ENCODE measurements at places on chromosomes 1 and 21.

DNA sequence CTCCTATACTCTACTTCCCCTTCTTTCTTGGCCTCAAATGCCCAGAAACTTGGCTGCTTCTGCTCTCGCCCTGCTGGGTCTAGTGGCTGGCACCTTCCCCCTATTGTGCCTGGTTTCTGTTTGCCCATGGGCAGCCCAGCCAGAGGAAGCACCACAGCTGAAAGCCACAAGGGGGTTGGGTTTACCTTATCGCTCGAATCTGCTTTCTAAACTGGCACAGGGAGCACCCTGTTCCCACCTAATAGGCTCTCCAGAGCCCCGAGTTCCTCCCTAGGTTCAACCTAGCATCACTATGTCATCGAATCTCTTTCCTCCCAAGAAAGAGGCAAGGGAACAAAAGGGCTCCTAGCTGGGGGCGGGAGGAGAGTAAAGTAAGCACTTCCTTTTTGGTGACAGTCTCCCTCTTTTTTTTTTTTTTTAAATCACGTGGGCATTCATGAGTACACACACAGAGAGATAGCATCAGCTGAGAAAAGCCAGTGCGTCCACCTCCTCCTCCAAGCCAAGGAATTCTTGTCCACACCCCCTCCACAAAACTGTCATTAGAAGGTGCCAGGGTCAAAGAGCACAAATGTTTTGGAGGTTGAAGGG is 72.8 kb downstream of the PLEKHA6 start:
- peak; percentile 57 for DNase-seq

- DNase-seq: no peak
Measured at GRCh38 chr1:30586671-30587070, 136.7 kb downstream of the MATN1 start.

DNA sequence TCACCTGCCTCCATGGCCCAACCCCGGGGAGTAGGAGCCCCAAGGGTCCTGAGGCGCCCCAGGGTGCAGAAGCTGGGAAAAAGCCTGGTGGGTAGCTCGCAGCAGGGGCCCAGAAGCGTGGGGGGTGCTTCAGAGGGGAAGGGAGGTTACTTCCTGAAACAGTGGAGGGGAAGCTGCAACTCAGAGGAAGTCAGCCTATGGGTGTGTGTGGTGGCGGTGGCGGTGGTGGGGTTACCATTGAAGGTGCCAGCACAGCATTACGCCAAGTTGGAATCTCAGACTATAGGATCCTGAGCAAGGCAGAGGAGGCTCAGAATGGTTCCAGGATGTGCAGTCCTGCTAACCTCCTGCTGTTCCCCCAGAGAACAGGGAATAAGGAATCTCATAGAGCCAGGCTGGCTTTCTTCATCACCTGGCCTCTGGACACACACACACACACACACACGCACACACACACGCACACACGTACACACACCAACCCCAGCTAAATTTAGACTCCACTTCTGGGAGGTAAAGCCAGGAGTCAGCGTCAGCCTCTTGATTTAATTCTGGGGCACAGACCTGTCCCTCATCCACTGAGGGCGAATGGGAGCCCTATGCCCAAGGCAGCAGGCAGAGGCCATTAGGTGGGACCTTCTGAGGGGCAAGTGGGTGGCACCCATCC is 1.3 kb downstream of the DENND4B start:
- no peak for DNase-seq

- DNase-seq: no peak
Measured at GRCh38 chr1:203089001-203089650, 3.3 kb upstream of the MYOG start.

DNA sequence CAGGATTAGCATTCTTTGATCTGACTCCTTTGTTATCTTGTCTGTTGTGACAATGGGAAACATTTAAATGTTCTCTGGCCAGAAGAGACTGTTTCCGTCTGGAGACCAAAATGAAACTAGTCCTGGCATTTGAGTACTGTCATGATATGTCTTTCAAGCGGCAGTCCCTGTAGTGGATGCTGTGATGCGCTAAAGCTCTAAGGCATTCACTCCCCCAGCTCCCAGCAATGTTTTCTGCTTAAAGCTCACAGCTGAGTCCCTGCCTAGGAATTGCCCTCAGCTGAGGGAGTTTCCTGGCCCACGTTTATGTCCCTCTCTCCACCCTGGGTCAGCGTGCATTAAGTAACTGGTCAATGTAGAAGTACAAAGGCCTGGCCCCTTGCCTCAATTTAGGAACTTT is 109.4 kb downstream of the UCHL5 start:
- DNase-seq: no peak

DNA sequence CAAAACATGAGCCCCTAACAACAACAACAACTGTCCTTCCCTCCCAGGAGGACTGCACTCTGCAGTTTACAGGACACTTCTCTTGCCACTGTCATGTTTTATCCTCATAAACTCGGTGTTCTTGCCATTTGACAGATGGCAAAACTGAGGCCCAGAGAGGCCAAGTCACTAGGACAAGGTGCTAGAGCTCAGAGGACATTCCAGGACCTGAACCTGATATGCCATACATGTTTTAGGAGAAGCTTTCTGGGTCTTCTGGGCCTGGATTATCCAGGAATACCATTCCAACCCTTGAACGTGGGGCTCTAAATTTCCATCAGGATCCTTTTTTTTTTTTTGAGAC is 19.4 kb upstream of the TENT5B start:
- DNase-seq: no peak

DNA sequence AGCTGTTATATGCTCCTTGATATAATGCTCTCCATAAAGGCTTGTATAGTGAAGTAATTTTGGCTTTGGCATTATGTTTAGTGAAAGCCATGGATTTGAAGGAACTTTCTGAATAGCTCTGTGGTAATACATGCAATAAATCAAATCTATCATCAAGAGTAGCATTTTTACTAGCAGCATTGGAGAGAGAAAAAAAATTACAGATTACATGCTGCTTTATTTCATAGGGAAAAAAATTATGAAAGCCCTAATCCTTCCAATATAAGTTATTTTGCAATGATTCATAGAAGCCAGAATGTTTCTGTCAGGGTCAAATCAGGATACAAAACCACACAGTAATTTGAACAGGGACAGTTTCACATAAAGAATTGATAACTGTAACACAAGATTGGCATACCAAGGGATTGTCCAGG is 250.0 kb downstream of the SPATA17 start:
- DNase-seq: no peak

- no peak for DNase-seq
Measured at GRCh38 chr1:23872421-23872820, 4.3 kb upstream of the FUCA1 start.

DNA sequence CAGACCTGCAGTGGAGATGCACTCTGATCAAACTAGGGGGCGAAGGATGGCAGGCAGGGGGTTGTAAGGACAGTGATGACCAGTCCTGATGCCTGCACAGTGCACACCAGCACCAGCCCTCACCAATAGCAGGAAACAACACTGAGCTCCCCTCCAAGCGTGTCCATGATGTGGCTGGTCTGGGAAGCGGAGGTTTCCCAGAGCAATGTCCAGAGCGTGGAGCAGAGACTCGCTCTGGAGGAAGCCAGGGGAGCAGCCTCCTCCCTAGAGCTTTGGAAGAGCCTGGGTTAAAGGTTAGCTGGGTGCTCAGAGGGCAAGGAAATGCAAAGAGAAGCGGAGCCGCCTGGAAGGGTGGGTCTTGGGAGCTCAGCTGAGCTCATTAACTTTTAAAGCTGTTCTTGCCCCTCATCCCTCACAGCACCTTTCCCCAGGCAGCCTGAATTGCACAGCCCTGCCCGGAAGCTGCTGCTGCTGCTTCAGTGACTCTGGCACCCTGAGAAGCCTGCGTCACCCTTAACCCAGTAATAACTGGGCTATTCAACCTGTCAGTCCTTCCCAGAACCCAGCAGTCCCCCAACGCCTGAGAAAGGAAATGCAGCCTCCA is 162.2 kb upstream of the RAB4A start:
- DNase-seq: no peak

GRCh38 chr21:26962621-26963181 is 4.2 kb downstream of the ADAMTS5 start:
- DNase-seq: no peak

- DNase-seq: no peak
Measured at GRCh38 chr1:28365864-28366263, 3.7 kb upstream of the PHACTR4 start.

DNA sequence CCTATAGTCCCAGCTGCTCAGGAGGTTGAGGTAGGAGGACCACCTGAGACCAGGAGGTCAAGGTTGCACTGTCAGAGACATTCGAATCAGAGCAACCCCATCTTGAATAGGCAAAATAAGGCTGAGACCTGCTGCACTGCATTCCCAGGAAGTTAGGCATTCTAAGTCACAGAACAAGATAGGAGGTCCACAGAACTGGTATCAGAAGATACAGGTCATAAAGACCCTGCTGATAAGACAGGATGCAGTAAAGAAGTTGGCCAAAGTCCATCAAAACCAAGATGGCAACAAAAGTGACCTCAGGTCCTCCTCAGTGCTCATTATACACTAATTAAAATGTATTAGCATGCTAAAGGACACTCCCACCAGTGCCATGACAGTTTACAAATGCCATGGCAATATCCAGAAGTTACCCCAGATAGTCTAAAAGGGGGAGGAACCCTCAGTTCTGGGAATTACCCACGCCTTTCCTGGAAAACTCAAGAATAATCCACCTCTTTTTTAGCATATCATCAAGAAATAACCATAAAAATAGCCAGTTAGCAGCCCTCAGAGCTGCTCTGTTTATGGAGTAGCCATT is 65.2 kb upstream of the KLHDC7A start:
- no peak for DNase-seq

- no peak for DNase-seq
Measured at GRCh38 chr1:33281554-33282303, 25.4 kb downstream of the ZNF362 start.

GRCh38 chr1:231779081-231779480 is 152.5 kb downstream of the DISC1 start:
- DNase-seq: no peak

GRCh38 chr21:42423685-42424084 is 20.0 kb downstream of the UBASH3A start:
- DNase-seq: no peak

- DNase-seq: no peak
Measured at GRCh38 chr1:221180704-221181368, 301.6 kb downstream of the HLX start.

DNA sequence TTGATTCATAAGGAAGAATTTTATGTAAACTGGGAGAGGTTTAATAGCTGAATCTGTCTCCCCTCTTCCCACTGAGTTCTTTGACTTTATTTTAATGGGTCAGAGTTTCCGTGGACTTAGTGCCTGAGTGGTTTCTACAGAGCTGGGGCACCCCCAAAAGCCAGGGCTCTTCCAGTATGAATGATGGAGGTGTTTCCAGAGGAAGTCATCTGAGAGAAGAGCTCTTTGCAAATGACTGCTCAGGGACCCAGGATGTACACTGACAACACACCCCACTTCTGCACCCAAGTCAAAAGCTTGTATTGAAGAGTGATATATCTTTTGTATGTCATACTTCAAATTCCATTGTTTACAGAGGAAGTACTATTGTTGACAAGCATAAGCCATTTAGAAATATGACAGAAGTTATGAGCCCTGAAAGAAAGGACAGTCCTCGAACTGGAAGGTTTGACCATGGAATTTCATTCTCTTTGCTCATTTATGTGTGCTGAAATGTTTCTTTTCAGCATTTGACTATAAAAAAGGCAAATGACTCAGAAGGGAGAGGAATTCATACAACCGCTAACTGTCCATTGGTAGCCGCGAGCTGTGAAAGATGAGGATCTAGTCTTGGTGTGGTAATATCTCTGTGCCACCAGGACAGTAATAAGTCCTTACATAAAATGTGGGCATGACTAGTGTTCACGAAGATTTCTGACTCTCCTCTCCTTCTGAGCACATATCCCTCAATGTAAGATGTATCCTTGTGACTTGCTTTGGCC is 25.4 kb upstream of the LMX1A start:
- DNase-seq: no peak

DNA sequence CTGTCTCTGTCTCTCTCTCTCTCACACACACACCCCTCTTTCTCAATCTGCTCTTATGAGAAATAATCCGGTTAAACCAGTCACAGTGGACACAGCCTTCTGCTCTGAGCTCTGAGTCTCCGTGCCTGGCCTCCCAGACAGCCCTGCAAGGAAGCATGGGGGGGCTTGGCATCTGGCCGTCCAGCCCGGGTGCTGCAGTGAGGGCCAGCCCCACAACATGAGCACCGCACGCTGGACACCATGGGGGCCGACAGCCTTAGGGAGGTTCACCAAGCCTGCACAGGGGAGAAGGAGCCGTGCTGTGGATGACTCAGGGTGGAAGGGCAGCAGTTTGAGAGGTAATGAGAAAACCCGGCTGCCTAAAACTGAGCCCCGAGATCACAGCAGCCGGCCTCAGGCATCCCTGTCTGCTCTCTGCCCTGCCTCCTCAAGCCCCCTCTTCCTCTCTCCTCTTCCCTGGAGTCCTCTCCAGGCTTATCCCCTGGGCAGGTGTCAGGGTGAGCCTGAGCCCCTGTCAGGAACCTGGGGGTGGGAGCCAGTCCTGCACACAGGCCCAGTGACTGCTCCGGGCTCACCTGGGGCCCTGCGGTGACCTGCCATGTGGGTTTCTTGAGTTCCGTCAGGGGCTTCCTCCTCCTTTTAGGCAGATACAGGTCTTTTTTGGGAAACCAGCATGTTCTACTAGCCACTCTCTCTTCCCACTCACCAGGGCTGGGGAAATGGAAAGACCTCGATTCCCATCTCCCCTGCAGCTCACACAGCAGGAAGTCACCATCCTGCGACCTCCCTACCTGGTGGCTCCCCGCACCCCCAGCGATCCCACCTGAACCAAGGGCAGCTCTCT is 92.8 kb downstream of the ITPKB start:
- DNase-seq: no peak

GRCh38 chr1:227925582-227926198 is 22.0 kb downstream of the WNT9A start:
- DNase-seq: no peak

- no peak for DNase-seq
Measured at GRCh38 chr1:32536117-32536516, 3.1 kb upstream of the ZBTB8A start.

DNA sequence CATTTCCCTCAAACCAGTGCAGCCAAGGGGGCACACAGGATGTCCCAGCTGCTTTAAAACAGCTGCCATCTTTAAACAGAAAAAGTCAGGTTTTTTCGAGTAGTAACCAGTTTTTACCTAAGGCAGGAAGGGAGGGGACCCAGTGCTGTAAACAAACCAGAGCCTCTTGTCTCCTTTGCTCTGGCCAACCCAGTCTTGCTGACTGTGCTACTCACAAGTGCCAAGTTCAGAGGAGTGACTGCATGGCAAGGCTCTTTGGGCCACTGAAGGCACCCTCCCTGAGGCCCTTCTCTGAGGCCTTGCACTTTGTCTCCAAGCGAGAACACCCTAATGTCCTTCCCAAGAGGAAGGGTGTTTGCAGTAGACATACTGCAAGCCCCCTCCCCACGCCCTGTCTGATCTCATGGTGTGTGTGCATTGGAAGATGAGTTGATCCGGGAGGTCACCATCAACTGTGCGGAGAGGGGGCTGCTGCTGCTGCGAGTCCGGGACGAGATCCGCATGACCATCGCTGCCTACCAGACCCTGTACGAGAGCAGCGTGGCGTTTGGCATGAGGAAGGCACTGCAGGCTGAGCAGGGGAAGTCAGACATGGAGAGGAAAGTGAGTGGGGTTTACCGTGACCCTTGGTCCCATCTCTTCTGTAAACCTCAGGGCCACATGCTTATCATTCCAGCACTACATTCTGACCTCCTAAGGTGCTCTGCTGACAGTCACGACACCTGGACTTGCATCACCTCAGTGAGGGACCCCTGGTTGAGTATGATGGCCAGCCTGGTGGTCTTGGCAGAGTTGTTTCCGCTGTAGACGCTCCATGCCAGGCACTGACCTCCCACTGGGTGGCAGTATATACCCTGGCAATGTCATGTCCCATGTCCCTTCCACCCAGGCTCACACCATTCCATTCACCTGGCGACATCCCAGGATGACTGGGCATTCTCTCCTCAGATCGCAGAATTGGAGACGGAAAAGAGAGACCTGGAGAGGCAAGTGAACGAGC is 4.7 kb downstream of the DNALI1 start:
- no peak for DNase-seq
